ENCODE measurements at places on chromosomes 13 and 19. TPM values are rescaled to one million over a fixed set of nuclear protein-coding genes. Genes with fewer than 3 reads are reported as not detected.

ERCC5 gene
- 25.6 TPM for total RNA-seq

ZNF880 gene
- total RNA-seq: not detected

DNA sequence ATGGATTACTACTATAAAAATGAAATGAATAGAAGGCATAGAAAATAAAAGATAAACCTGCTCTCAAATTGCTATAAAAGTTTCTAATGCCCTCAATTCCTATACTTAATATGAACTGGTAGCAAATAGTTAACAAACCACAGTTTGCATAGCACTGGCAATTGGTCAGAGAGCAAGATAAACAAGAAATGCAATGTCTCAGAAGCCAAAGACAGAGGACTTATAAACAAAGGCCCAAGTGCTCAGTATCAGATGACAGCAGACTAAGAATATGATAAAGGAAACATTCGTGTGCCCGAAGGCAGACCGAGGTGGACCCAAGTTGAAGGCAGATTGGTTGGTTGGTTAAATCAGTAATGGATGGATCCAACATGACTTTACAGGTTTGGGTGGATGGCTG lies 50.6 kb downstream of the IPO5 start:
- no peak for DNase-seq

- DNase-seq: no peak
Observed at GRCh38 chr19:38577826-38578225, 39.9 kb downstream of the MAP4K1 start.

DNA sequence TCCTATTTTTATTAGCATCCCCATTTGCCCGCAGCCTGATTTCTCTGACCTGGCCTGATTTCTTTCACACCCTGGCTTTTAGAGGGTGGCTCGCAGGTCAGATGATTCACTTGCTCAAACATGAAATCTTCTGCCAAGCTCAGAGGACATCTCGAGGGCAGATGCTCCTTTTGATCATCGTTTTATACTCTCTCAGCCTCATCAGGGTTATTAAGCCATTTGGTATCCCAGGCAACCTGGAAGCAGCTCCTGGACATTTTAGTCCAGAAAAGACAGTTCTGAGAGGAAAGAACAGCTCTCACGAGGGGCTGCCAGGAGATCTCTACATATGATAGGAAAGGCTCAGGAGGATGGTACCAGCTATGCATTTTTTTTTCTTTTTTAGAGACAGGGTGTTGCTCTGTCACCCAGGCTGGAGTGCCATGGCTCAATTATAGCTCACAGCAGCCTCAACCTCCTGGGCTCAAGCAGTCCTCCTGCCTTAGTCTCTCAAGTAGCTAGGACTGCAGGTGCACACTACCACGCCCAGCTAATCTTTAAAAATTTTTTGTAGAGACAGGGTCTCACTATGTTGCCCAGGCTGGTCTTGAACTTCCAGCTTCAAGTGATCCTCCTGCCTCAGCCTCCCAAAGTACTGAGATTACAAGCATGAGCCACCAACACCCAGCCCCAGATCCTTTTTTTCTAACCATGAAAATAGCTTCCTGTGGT lies 165.4 kb downstream of the KATNAL1 start:
- DNase-seq: no peak

- DNase-seq: no peak
Observed at GRCh38 chr13:90680826-90681225, 666.7 kb upstream of the MIR17HG start.

DNA sequence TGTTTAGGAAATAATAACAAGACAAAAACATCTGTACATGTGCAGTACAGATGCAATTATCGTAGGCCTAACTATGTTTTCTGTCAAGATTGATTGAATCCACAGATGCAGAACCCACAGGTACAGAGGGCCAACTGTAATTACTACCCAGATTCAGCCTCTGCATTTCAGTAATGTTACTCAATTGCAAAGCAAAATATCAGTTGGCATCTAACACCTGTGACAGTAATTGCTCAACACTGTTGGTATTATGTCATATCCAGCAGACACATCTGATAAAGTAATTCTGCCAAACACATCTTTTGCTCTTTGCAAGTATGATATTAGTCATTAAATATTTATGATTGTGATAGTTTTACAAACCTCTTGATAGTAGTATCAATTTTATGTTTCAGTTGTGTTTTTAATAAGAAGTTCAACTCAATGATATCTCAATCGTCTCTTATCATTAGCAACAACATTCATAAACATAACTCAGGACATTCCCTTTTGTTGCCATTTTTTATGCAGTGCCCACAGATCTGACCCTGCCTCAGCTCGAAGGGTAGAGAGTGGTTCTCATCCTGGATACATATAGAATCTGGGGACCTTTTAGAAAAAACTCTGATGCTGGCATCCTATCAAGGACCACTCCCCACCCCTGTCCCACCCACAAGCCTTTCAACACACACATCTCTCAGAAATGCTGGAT lies 104.7 kb downstream of the MYCBP2 start:
- no peak for DNase-seq

PSG11 gene
- total RNA-seq: not detected

DNA sequence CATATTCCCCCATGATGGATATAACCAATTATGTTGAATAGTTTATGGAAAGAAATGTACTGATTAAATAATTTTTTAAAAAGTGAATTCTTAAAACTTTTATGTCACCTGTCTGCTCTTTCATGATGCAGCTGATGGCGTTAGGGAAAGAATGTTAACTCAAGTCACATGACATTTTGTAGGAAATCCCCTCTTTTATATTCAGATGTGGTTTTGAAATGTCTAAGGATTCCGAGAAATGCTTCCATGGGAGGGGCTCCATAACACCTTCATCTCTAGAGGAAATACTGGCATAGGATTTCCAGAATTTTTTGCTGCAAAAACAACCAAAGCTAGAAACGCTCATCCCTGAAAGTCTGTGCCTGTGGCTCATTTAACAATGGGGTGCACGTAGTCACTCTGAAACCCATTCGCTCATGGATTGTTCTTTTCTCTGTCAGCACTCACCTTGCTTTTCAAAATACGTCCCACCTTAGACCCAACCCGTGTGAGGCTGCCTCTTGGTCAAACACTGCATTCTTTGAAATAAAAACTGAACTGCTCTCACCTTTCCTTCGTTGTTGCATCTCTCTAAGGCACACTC lies 288.9 kb downstream of the SHISA2 start:
- DNase-seq: no peak

DNA sequence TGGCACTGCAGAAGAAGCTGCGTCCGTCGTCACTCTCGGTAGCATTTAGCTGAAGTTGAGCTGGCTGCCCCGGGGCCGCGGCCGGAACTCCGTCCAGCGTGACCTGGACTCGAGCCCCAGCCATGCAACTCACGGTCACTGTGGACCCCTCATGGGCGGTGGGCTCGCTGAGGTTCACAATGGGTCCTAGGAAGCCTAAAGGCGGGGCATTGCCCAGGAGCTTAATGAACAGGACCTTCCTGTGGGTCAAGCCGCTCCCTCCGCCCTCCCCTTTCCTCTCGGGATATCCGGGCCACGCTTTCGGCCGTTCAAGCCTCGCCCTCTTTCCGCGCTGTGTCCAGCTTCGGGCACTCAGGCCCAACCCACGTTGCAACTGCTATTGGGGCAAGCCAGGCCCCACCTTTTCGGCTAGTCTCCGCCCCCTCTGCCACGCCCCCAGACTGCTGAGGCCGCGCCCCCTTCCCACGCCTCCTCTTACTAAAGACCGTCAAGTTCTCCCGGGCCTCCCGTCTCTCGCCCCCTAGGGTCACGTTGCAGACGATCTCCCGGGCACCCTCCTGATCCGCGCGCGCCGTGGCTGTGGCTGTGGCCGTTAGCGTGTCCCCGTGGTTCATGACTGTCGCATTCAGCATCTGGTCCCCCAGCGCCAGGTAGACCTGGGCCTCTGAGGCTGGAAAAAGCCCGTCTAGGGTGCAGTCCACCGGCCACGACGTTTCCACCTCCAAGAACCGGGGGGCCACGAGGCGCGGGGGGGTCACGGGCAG lies 1.4 kb upstream of the RAVER1 start:
- peak; percentile 93 for DNase-seq

DNA sequence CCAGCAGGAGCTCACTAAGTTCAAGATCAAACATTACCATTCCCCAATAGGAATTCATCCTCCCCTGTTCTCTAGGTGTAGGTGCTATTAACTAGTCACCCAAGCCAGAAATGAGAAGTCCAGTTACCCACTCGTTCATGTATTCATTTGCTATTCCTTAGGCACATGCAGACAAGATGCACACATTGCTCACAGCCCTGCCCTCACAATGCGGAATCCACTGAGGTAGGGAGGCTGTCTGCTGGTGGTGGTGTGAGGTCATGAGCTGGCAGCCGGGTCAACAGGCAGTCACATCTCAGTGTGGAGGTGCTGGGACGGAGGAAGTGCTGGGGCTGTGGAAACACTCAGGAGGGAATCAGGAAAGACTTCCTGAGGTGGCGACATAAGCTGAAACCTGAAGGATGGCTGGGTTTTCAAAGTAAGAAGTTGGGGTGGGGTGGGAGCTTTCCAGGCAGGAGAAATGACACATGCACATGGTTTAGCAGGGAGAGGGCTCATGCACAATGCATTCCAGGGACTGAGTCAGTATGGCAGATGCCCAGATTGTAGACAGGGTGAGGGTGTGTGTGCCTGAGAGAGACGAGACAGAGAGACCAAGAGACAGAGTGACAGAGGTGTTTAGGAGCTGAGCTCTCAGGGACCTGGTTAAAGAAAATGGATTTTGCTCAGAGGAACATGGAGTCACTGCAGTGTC lies 117.6 kb downstream of the USP12 start:
- DNase-seq: peak; percentile 41

STARD13 gene
- 4.1 TPM for total RNA-seq

- DNase-seq: no peak
Observed at GRCh38 chr19:2252797-2253105, 3.5 kb downstream of the JSRP1 start.

MCEMP1 gene
- total RNA-seq: not detected

- DNase-seq: no peak
Observed at GRCh38 chr19:44894052-44894400, 3.0 kb downstream of the TOMM40 start.

TMEM145 gene
- total RNA-seq: 7.2 TPM

- no peak for DNase-seq
Observed at GRCh38 chr13:98575904-98576199, 1.1 kb downstream of the STK24 start.

KLK10 gene
- 33.6 TPM for total RNA-seq

GRCh38 chr19:51448411-51449016 lies 9.7 kb downstream of the SIGLEC8 start:
- DNase-seq: no peak

DNA sequence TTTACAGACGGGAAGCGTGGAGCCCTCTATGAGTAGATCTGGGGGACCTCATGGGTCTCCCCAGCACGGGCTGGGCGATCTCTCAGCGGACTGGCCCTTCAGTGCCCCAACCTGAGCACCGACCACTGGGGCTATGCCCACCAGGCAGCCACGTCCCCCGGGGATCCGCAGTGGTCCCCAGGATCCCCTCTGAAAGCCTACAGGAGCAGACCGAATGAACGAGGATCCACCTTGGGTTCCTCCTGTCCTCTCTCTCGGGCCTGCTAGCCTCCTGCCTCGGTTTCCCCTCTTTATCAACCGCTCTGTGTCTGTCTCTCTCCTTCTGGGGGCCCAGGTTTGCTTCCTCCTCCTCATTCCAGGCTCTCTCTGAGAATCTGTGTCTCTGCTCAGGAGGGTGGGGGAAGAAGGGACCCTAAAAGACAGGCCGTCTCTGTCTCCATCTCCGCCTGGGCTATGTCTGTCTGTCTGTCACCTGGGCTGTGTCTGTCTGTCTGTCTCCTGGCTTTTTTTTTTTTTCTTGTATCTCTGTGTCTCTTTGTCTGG lies 2.0 kb upstream of the MEIS3 start:
- DNase-seq: no peak

DNA sequence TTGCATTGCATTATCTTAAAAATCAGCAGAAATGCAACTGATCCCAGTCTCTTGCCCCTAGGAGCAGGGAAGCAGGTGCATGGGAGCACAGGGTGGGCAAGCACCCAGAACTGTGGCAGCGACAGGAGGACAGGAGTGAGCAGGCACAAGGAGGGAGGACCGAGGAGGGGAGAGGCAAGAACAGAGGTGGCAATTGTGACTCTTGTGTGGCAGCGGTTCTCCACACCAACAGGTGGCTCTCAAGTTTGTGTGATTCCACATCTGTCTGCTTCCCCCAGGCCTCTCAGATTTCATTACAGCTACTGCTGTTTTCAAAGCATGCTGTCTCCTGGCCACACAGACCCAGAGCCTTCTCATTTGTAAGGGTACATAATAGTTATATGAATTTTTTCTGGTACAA lies 108.5 kb downstream of the STK24 start:
- DNase-seq: no peak

DNA sequence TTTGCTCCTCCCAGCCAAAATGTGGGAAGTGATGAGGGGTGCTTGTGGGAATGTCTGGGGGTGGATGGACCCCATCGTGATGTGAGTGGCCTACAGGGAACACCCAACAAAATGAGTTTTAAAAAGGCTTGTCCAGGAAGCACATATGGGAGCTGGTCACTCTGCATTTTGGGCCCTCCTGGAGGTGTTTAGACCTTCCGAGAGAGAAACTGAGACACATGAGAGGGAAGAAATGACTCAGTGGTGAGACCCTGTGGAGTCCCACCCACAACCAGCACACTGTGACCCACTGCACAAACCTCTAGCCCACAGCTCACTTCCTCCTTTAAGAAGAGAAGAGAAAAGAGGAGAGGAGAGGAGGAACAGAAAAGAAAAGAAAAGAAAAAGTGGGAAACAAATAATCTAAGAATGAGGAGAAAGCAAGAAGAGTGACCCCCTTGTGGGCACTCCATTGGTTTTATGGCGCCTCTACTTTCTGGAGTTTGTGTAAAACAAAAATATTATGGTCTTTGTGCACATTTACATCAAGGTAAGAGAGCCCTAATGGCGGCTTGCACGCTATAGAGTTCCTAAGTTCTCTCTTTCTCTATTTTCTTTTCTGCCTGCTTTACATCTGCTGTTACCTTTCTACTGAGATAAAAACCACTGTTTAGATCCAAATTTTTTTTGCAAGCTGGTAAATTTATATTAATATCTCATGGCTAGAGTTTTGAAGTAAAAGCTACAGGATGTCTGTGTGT lies 13.3 kb upstream of the LILRB1 start:
- DNase-seq: no peak

RUBCNL gene
- total RNA-seq: 0.42 TPM

Data from HCT116 (cell line).